ENCODE measurements at places on chromosomes 2 and 18. TPM values are rescaled to one million over a fixed set of nuclear protein-coding genes. Genes with fewer than 3 reads are reported as not detected.

Gene SULT1C4
- total RNA-seq, result not detected

Gene UGT1A5
- not detected for total RNA-seq

Gene PSMA8
- 0.89 TPM for total RNA-seq

Gene ALPI
- total RNA-seq, result not detected

Gene CPLX4
- total RNA-seq, result not detected

Gene VIT
- total RNA-seq, result not detected

Gene C1QL2
- total RNA-seq, result not detected

Gene RSAD2
- 0.67 TPM for total RNA-seq

Gene ZNF396
- total RNA-seq, result 2.2 TPM

Gene IKZF2
- 51.5 TPM for total RNA-seq

Gene CSRNP3
- total RNA-seq, result not detected

Gene GKN1
- not detected for total RNA-seq

Gene CNTNAP5
- not detected for total RNA-seq

Gene SLC23A3
- total RNA-seq, result 4.9 TPM

Gene LIMS4
- not detected for total RNA-seq

Gene BZW1
- total RNA-seq, result 174 TPM

Gene SCN2A
- total RNA-seq, result not detected

Gene PARD3B
- not detected for total RNA-seq

Gene FBXO15
- total RNA-seq, result 0.69 TPM

Gene INHBB
- total RNA-seq, result not detected

Gene RAB6C
- total RNA-seq, result not detected

Gene SERPINB8
- 20.9 TPM for total RNA-seq

Gene LYG1
- total RNA-seq, result 1.9 TPM

Gene ABCG8
- not detected for total RNA-seq

All from activated B cell treated with CpG ODN at 0.5 μM for 24 hours (primary cell).